ENCODE measurements at places on chromosomes 6 and 20.
A peak's percentile ranks its signal among the peaks of the same experiment; 100 is the strongest.

DNA sequence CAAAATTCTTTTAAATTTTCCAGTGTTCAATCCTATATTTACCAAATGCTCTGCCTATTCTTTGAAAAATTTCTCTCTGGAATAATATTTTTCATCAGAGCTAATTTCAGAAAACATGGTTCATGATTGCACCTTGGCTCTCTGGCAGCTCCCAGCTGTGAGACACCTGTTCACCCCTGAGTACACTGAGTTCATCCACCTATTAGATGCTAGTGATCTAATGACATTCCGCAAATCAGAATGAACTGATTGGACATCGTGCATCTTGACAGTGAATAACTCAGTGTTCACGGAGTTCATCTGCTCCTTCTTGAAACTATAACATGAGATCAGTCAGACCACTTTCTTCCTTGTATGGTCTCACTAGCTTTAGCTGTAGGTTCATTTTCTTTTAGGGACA is 3.9 kb upstream of the SHPRH start:
- H3K27me3 ChIP-seq, result peaks cover 7% of the 10 kb centered on the region
- H3K36me3 ChIP-seq, result peaks cover 10% of the 10 kb centered on the region
- H3K4me1 ChIP-seq, result peaks cover 23% of the 10 kb centered on the region
- DNase-seq, result no peak

GRCh38 chr6:131929976-131930375 is 21.2 kb downstream of the CCN2 start:
- peaks cover 4% of the 10 kb centered on the region for H3K27me3 ChIP-seq
- DNase-seq, result no peak
- no peaks in the 10 kb centered on the region for H3K36me3 ChIP-seq
- no peaks in the 10 kb centered on the region for H3K4me1 ChIP-seq
- no peak overlapping the region for H3K27ac ChIP-seq

- H3K36me3 ChIP-seq, result no peaks in the 10 kb centered on the region
- peaks cover 18% of the 10 kb centered on the region for H3K4me1 ChIP-seq
- peak; percentile 33 for DNase-seq
- H3K4me3 ChIP-seq, result peak within 1 kb of the TSS; percentile 86
Measured at GRCh38 chr6:131950767-131951575, at the start of gene CCN2. Gene CCN2 (minus strand): TSS chr6:131951372. CDS start chr6:131951172, 200 bp downstream.

DNA sequence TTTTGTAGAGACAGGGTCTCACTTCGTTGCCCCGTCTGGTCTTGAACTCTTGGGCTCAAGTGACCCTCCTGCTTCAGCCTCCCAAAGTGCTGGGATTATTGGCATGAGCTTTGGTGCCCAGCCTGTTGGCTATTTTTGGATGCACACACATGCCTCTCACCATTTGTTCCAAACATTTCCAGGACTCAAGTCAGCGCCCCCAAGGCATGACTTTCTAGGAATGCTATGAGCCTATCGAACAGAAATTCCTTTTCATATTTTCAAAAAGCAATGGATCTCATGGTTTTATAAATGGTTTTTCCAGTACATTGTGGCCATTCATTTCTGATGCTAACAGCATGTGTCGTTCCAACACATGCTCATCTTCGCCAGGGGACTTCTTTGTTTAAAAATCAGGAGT is 119.3 kb upstream of the NAA20 start:
- no peak overlapping the region for H3K27ac ChIP-seq
- H3K4me1 ChIP-seq, result peaks cover 3% of the 10 kb centered on the region
- H3K4me3 ChIP-seq, result no peak overlapping the region
- peaks cover 17% of the 10 kb centered on the region for H3K27me3 ChIP-seq

- no peaks in the 10 kb centered on the region for H3K36me3 ChIP-seq
- no peak for DNase-seq
- H3K4me1 ChIP-seq, result no peaks in the 10 kb centered on the region
- H3K27me3 ChIP-seq, result peaks cover 14% of the 10 kb centered on the region
- no peak overlapping the region for H3K4me3 ChIP-seq
Measured at GRCh38 chr6:24126586-24127192, 674 bp downstream of the NRSN1 start.

GRCh38 chr6:133399426-133399825 is 158.3 kb downstream of the EYA4 start:
- H3K4me1 ChIP-seq, result no peaks in the 10 kb centered on the region
- no peak overlapping the region for H3K4me3 ChIP-seq
- H3K27me3 ChIP-seq, result peaks cover 3% of the 10 kb centered on the region
- no peak overlapping the region for H3K27ac ChIP-seq
- no peaks in the 10 kb centered on the region for H3K36me3 ChIP-seq

GRCh38 chr6:43953256-43953655 is 174.0 kb downstream of the MRPL14 start:
- no peak overlapping the region for H3K27ac ChIP-seq
- no peak for DNase-seq

- peak; percentile 32 for DNase-seq
- H3K4me1 ChIP-seq, result peaks cover 33% of the 10 kb centered on the region
- no peaks in the 10 kb centered on the region for H3K36me3 ChIP-seq
Measured at GRCh38 chr6:6856538-6857523, 250.9 kb upstream of the RREB1 start.

GRCh38 chr6:144144996-144145395 is 5.3 kb upstream of the STX11 start:
- peaks cover 22% of the 10 kb centered on the region for H3K4me1 ChIP-seq
- no peak for DNase-seq

DNA sequence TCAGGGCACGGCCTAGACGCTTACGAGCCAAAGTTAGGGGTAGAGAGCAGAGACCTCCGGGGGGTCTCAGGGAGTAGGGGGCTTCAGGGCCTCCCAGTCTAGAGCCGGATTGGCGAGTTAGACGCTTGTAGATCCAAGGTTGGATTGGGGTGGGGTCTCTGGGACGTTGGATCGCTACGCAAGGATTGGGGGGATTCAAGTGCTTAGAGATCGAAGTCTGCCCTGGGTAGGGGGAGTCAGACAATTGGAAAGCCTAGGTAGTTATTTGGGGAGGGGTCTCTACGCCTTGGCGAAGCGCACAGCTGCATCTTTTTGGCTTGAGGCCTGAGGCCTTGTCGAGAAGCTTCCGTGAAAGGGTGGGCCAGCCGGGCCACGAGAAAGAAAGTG is 469 bp downstream of the STX16 start:
- H3K27me3 ChIP-seq, result no peaks in the 10 kb centered on the region
- H3K36me3 ChIP-seq, result peaks cover 18% of the 10 kb centered on the region
- H3K4me1 ChIP-seq, result peaks cover 25% of the 10 kb centered on the region
- DNase-seq, result no peak
- H3K4me3 ChIP-seq, result peak overlapping the region; percentile 97

GRCh38 chr6:117072134-117072533 is 193.2 kb upstream of the VGLL2 start:
- DNase-seq, result no peak
- H3K27me3 ChIP-seq, result no peaks in the 10 kb centered on the region
- H3K4me1 ChIP-seq, result no peaks in the 10 kb centered on the region
- H3K36me3 ChIP-seq, result no peaks in the 10 kb centered on the region
- no peak overlapping the region for H3K27ac ChIP-seq
- no peak overlapping the region for H3K4me3 ChIP-seq

- H3K27me3 ChIP-seq, result peaks cover 22% of the 10 kb centered on the region
- H3K4me1 ChIP-seq, result peaks cover 8% of the 10 kb centered on the region
- DNase-seq, result no peak
Measured at GRCh38 chr6:32744776-32745175, 3.6 kb downstream of the HLA-DQA2 start.

GRCh38 chr6:83314693-83315092 is 116.2 kb downstream of the ME1 start:
- no peaks in the 10 kb centered on the region for H3K4me1 ChIP-seq
- no peak overlapping the region for H3K4me3 ChIP-seq

GRCh38 chr20:33068251-33068939 is 11.0 kb upstream of the BPIFB4 start:
- H3K4me3 ChIP-seq, result no peak overlapping the region
- H3K27me3 ChIP-seq, result no peaks in the 10 kb centered on the region
- no peaks in the 10 kb centered on the region for H3K36me3 ChIP-seq

GRCh38 chr6:143270026-143270425 is 180.5 kb downstream of the ADAT2 start:
- no peak for DNase-seq
- H3K4me3 ChIP-seq, result no peak overlapping the region
- H3K27me3 ChIP-seq, result no peaks in the 10 kb centered on the region

DNA sequence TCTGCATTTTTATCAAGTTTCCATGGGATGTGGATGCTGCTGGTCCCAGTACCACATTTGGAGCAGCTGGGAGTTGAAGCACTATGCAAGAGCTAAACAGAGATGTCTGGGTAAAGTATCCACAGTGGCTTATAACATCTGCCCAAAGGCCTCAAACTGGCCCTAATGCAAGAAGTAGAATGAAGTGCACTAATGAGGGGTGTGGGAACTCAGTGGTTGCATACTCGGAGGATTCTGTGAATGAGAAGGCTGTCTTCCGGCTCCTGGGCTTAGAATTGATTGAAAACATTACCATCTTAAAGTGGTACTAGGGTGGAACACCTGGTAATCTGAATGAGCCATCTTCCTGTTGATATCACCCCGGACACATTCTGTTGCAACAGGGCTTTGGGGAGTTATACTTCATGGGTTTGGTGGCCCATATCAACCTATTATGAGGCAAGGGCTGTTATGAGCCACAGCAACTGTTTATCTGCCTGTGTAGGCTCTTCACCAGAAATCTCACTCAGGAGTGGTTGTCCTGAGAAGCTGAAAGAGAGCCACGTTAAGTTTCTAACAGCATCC is 54.7 kb upstream of the SNRPB2 start:
- H3K4me1 ChIP-seq, result no peaks in the 10 kb centered on the region
- no peaks in the 10 kb centered on the region for H3K27me3 ChIP-seq
- H3K36me3 ChIP-seq, result no peaks in the 10 kb centered on the region
- no peak overlapping the region for H3K27ac ChIP-seq
- no peak overlapping the region for H3K4me3 ChIP-seq

DNA sequence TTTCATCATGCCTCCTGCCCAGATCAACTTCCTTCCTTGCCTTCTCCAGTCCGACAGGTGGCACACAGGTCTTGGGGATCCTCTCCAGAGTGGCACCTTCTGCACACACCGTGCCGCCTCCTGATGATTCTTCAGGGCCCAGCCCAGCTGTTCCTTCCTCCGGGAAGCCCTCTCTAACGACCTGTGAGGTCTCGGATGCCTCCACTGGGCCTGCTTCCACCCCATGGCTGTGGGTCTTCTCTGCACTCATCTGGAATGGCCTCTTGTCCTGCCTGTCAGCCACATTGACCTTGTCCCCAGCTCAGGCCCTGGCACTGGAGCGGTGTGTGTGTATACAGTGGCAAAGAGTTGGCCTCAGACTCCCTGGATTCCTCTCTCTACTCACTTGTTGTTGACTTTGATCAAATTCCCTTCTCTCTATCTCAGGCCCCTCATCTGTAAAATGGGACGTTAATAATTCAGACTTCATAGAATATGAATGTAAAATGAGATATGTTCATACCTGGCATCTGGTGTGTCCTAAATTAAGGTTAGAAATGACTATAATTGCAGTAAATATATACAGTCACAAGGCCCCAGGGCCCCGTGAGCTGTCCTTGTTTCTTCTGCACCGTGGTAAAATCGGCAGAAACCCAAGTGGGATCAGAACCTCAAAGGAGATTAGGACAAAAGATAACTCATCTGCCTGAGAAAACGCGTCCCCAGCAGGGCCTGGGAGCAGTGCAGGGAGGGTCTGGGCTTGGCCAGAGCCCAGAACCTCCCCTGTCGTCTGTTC is 1.5 kb downstream of the FAM210B start:
- no peak overlapping the region for H3K27ac ChIP-seq
- H3K4me1 ChIP-seq, result peaks cover 16% of the 10 kb centered on the region
- peak overlapping the region; percentile 72 for H3K4me3 ChIP-seq
- DNase-seq, result no peak

GRCh38 chr6:71335544-71335943 is 46.9 kb downstream of the OGFRL1 start:
- no peak overlapping the region for H3K27ac ChIP-seq
- no peak overlapping the region for H3K4me3 ChIP-seq
- peaks cover 4% of the 10 kb centered on the region for H3K4me1 ChIP-seq
- H3K36me3 ChIP-seq, result no peaks in the 10 kb centered on the region
- DNase-seq, result no peak
- peaks cover 3% of the 10 kb centered on the region for H3K27me3 ChIP-seq

DNA sequence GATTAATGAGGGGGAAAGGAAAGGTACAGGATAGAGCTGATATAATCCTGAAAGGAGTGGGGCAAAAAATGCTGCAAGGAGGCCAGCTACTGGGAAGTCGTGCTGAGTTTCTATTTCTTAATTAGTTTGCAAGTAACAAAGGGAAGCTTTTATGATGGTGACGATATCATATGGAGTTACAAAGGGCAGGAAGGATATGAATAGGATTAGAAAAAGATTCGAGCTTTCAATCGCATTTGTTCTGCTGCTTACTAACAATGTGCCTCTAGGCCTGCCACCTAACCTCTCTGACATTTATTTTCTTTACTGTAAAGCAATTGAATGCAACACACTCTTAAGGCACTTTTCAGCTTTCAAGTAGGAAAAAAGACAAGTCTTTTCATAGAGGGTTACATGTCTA is 219.2 kb downstream of the CLVS2 start:
- no peaks in the 10 kb centered on the region for H3K27me3 ChIP-seq
- DNase-seq, result no peak
- no peak overlapping the region for H3K27ac ChIP-seq
- H3K4me3 ChIP-seq, result no peak overlapping the region
- no peaks in the 10 kb centered on the region for H3K4me1 ChIP-seq

DNA sequence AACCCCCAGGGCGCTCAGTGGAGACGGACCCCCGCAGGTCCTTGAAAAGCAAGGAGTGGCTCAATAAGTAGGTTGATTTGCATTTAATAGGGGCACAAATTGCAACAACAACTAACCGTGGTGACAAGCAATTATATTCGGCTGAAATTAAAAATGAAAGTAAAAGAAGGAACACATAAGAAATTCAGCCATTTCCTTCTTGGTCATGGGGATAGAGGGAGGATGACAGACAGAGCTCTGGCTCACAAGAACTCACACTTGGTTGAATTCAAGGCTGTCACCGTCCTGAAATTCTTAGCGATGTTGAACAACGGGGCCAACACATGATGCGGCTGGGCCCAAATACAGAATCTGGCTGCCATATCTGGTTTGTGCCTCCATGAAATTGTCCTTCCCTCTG is 129.0 kb downstream of the EDN3 start:
- H3K36me3 ChIP-seq, result no peaks in the 10 kb centered on the region
- H3K27ac ChIP-seq, result no peak overlapping the region
- peaks cover 11% of the 10 kb centered on the region for H3K27me3 ChIP-seq
- peaks cover 10% of the 10 kb centered on the region for H3K4me1 ChIP-seq

DNA sequence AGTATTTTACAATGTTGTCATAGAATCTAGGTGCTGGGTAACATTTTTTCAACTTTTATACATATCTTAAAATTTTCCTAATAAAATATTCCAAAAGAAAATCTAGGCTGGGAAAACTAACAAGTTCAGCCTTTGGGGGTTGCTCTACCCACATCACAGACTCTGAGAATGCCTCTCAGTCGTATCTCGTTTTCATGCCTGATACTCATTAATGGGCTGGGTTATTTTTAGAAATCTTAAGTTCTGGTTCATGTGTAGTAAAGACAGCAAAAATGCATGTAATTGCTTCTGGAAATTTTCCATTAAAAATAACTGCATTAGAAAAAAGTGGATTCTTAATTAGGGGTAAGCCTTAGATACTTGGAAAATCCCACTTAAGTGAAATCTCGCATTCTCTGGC is 149.3 kb downstream of the SLC24A3 start:
- no peaks in the 10 kb centered on the region for H3K36me3 ChIP-seq
- H3K4me3 ChIP-seq, result no peak overlapping the region
- DNase-seq, result no peak

GRCh38 chr20:52981051-52981450 is 8.9 kb downstream of the TSHZ2 start:
- H3K27me3 ChIP-seq, result peaks cover 15% of the 10 kb centered on the region
- peaks cover 6% of the 10 kb centered on the region for H3K4me1 ChIP-seq
- DNase-seq, result no peak
